ENCODE measurements at places on chromosomes 16 and 17. TPM values are rescaled to one million over a fixed set of nuclear protein-coding genes. Genes with fewer than 3 reads are reported as not detected.

Gene OR3A2
- 0.85 TPM for polyA plus RNA-seq

Gene ATP6V0A1
- 47.5 TPM for polyA plus RNA-seq

Gene GCGR
- polyA plus RNA-seq = 0.13 TPM

Gene KRT33B
- not detected for polyA plus RNA-seq

Gene GAS7
- 32.2 TPM for polyA plus RNA-seq

Gene RNF43
- polyA plus RNA-seq = 30.2 TPM

Gene NPIPB9
- 2.7 TPM for polyA plus RNA-seq

Gene PLSCR3
- 74.6 TPM for polyA plus RNA-seq

Gene CLEC18A
- polyA plus RNA-seq = 0.78 TPM

Gene ZG16B
- 0.53 TPM for polyA plus RNA-seq

Gene EMP2
- 61.1 TPM for polyA plus RNA-seq

Gene TEDC2
- 11.9 TPM for polyA plus RNA-seq

Gene G6PC1
- 0.04 TPM for polyA plus RNA-seq

- peak; percentile 78 for DNase-seq
These were observed 354.1 kb downstream of the SEC14L1 start for GRCh38 chr17:77494664-77495435.

GRCh38 chr16:2981177-2981898 is 1.1 kb upstream of the PKMYT1 start:
- DNase-seq = no peak

DNA sequence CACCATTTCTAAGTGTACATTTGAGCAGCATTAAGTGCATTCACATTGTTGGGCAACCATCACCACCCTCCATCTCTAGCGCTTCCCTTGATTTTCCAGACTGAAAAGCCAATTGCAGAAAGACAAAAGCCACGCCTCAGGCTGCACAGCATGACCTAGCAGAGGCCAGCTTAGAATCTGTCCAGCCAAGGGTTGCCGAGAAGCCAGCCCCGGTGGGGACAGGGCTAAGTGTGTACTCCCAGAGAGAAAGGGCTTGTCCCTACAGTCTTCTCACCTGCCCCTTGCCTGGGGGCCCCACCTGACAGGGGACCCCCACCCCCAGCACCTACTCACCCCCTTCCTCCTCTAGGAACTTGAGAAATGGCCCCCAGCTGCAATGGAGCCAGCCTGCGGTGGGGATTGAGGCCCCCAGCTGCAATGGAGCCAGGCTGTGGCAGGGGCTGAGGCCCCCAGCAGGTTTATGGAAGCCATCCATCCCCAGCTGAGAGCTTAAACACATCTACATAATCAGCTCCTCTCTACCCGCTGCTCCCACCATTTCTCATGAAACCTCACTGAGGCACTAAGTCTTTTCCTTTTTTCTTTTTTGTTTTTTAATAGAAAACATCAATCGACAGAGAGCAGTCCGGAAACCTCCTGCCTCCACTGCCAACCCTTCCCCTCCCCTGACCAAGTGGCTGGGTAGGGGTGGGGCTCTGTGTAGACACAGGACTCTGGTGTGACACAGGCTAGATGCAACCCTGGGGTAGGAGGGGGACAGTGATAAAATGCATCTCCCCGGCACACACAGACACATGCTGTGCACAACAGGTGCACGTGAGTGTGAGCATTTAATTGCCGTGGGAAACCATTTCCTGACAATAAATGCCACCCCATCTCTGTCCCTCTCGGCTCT is 77.9 kb downstream of the CCT6B start:
- DNase-seq = no peak

DNA sequence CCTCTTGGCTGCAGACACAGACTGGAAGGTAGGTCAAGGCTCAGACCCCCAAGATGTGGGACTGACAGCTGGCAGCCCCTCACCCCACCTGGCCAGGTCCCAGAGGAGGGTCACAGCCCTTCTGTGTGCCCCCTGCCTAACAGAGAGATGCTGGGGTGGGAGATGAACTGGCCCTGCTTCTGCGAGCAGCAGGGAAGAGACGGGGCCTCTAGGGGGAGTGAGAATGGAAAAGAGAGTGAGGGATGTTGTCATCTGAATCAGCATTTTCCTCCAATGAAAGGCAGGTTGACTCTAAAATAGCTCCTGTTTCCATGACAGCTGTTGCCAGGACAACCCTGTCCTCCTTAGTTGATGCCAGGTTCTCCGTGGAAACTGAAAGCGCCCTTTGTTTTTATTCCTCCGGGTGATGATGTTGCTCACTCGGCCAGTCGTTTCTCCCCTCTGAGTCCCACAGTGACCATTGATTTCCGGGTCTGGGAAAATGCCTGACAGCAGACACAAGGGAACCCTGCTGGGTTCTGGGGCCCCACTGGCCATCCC is 4.9 kb upstream of the NDRG4 start:
- DNase-seq = peak; percentile 62

DNA sequence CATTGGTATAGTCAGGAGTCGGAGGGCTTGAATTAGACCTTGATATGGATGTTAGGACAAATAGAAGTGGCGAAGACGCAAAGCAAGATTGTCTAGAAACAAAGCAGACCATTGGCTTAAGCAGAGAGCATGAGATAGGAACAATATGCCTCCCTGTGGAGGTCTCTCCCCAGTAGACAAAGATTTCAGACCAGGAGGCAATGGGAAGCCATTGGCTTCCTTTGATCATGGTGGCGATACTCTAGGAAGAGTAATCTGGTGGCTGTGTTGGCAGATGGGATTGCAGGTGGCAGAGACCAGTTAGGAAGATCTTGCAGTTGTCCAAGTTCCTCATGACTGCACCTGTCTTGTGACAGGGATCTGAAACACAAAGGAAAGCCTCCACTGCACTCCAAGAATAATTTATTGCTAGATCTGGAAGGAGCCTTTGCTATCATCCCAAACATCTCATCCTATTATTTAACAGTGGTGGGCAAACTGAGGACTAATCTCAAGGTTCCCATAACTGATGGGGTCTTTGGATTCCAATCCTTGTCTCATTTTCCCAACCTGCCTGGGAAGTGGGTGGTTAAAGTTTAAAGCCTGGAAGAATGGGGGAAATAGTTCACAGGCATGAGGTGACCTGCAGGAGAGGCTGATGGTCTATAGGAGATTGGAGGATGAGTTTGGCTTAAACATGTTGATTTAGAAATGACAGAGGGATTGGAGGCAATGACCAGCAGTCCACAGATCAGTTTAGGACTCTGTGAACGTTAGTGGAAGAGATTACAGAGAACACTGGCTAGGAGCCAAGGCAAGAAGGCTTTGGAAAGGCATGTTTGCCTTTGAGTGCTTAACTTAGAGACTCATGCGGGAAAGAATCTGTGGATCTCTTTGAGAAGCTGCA is 37.0 kb downstream of the HLF start:
- no peak for DNase-seq

DNA sequence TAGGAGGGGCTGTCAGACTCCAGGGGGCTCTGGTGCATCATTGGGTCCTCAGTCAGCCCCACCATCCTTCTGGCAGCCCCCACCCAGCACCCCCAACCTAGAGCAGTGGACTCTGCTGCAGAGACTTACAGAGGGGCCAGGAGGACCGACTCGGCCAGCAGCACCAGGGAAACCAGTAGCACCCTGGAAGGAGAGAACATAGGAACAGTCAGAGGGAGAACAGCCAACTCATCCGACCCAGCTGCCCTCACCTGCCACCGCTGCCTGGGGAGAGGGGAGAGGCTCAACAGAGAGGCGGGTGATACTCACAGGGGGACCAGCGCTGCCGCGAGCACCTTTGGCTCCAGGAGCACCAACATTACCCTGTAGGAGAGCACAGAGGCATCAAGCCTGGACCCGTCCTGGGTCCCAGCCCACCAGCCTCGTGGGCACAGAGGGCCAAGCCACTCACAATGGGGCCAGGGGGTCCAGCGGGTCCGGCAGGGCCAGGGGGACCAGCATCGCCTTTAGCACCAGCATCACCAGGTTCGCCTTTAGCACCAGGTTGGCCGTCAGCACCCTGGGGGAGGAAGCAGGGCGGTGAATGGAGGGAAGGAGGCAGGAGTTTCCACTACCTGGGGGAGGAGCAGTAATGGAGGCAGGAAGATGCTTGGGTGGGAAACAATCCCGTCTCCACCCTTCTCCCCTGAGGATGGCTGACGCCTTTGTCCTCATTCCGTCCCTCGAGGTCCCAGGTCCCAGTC is 11.7 kb downstream of the COL1A1 start:
- no peak for DNase-seq

- DNase-seq = no peak
These were observed 366.5 kb downstream of the SEC14L1 start for GRCh38 chr17:77507111-77507885.

DNA sequence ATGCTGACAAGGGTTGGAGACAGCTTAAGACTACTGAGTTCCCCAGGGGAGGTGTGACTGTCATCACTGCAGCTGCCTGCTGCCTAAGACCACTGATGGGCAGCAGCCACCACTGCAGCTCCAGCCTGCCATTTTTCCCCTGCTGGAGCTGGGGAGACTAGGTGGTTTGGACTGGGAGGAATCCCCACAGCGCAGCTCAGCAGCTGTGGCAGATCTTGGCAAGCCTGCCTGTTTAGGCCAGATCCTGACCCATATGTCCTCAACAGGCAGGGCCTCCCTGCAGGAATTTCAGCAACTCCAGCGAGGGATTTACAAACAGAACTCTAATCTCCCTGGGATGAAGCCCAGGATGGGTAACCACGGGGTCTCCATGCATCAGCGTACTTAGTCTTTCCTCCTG is 356.4 kb upstream of the TOM1L1 start:
- no peak for DNase-seq

GRCh38 chr16:68744744-68745280 is 7.7 kb downstream of the CDH1 start:
- peak; percentile 67 for DNase-seq

- no peak for DNase-seq
These were observed 881 bp downstream of the MLLT6 start for GRCh38 chr17:38705803-38706504.

- no peak for DNase-seq
These were observed 14.6 kb downstream of the RSL1D1 start for GRCh38 chr16:11836650-11837244.

DNA sequence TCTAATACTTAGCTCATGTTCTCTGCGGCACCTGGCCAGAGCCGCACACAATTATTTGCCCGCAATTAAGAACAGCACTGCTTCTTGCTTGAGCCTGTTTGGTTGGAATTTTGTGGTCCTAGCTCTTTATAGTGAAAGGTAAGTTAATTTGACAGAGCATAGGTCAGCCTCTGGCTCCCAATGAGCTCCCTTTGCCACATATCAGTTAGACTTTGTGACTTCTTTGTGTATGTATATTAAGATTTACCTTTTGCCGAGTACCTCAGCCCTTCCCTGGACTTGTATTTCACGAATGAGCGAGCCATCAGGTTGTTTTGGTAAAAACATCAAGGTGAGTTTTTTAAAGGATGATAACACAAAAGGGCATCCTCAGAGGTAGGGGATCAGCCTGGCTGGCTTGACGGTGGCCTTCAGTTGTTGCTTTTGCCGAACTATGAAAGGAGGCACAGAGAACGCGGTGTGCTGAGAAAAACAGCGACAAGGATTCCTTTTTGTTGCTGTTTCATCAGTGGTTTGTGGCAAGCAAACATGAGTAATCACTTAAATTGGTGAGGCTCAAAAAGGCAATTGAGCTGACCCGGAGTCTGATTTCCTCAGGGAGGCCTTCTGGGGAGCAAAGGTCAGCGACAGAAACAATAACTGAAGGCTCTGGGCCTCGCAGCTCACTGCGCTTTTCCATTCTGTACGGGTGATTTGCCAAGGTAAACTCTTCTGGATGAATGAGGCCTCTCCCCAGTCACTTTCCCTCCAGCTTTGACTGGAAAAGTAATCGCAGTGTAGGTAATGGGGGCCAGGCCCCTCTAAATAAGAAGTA is 163.6 kb downstream of the HS3ST3A1 start:
- DNase-seq = no peak

GRCh38 chr17:4045487-4045886 is 81.2 kb upstream of the ATP2A3 start:
- DNase-seq = no peak

- no peak for DNase-seq
These were observed 28.3 kb downstream of the NPLOC4 start for GRCh38 chr17:81608605-81609004.

GRCh38 chr16:87048730-87049115 is 268.5 kb downstream of the C16orf95 start:
- DNase-seq = no peak

DNA sequence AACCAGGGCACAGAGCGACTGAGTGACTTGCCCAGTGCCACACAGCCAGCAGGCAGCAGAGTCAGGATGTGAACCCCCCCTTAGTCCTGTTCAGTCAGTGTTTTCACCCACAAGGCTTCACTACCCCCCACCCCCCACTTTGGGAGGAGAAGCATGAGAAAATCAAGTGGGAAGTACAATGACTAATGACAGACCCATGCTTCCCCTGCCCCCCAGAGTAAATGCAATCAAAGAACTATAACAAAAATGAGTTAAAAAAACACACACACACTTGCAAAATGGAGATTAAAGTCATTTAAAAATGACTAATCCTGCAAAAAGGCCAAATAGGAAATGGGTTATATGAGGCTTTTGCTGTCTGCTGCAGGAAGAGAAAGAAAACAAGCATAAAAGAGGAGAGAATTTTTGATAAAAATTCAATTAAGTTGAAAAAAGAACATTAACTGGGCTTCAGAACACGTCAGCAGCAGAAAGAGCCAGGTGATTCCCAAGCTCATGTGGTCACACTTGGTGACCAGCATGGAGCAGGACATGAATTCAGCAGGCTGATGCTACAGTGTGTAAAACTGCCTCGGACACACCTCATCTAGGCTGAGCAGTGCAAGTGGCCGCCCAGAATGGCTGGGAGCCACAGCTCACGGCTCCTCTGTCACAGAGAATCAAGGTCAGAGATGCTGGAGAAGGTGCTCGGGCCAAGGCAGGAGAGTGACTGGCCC is 212.3 kb downstream of the ZNF423 start:
- DNase-seq = no peak

DNA sequence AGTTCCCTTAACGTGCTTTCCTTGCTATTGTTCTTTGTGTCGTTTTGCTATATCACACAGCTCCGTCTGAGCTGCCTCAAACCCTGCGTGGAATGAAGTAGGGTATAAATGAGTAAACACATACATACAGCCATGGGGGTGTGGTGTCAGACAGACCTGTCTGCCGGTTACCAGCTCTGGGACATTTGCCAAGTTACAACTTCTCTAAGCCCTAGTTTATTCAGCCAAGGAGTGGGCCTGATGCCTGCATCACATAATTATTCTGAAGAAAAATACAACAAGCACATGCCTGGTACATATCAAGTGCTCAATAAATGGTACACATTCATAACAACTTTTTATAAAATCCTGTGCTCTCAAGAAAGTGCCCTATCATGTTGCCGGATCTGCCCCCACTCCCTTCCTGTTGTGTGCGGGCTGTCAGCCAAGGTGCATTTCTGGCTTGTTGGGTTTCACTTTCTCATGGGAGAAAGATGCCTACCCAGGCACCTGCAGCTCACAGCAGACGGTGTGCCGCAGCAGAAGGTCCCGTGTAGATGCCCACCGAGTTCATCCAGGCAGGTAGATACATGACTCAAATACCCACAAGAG is 30.5 kb downstream of the SMPD3 start:
- no peak for DNase-seq
